ENCODE measurements at places on chromosomes 13 and 19.

- no peak for DNase-seq
Observed at GRCh38 chr13:44756276-44756810, 180.2 kb upstream of the TSC22D1 start.

GRCh38 chr19:50777830-50778303, 7.6 kb downstream of the GPR32 start:
- no peak for DNase-seq

DNA sequence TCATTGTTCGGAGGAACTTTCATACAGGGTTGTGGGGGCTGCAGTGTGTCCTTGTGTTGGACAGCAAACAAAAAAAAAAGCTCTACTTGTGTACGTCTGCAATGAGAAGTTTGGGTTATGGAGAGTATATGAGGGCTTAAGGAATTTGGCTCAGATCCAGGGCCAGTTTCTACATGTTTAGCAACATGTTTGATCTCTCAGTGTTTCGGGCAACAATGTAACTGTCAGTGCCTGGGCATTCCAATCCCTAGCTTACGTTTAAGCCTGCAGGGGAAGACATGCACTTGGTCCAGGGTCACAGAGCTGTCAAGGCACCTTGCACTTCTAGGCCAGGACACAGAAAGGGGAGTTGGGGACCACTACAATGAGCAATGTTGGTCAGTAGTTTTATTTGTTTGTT, 13.9 kb downstream of the ZNF543 start:
- no peak for DNase-seq

GRCh38 chr13:113929628-113930615, 44.0 kb downstream of the C13orf46 start:
- DNase-seq = peak; percentile 61

DNA sequence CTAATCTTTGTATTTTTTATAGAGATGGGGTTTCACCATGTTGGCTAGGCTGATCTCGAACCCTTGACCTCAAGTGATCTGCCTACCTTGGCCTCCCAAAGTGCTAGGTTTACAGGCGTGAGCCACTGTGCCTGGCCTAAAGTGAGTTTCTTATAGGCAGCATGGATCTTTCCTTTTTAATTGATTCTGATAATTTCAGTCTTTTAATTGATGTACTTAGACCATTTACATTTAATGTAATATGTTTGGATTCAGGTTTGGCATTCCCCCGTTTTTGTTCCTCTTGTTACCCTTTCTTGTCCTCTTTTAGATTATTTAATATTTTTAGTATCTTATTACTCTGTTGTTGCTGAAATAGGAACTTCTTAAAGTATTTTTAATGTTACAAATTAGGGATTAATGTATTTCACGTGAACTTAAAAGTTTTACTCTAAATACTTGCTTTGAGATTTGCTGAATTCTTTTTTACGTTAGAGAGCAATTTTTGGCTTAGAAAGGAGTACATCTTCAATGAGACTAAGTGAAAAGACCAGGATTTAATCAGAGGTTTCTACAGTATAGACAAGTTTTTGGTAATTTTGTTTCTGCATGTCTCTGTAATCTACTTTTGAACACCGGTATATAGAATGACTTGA, 50.3 kb downstream of the URI1 start:
- no peak for DNase-seq

GRCh38 chr19:32022044-32022640, 323.3 kb upstream of the ZNF507 start:
- DNase-seq = no peak

DNA sequence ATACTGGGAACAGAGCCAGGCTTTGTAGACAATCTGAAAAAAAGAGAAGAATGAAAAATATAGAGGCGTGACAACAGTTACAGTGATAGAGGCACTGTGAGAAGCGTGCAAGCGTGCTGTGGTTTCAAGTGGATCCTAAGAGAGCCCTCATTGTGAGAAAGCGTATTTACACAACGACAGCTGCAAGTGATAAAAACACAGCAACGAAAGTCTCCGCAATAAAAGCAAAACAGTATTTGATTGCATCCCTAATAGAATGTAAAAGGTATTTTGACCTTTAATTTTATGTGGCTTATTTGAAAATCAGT, 642.7 kb upstream of the ARGLU1 start:
- DNase-seq = no peak

- DNase-seq = no peak
Observed at GRCh38 chr13:37132211-37132610, 26.7 kb upstream of the CSNK1A1L start.

- DNase-seq = no peak
Observed at GRCh38 chr19:30062065-30062906, 120.2 kb downstream of the URI1 start.

GRCh38 chr13:45292176-45292575, 48.8 kb downstream of the TPT1 start:
- DNase-seq = no peak

GRCh38 chr13:107865643-107866031, 349.7 kb downstream of the LIG4 start:
- DNase-seq = no peak

DNA sequence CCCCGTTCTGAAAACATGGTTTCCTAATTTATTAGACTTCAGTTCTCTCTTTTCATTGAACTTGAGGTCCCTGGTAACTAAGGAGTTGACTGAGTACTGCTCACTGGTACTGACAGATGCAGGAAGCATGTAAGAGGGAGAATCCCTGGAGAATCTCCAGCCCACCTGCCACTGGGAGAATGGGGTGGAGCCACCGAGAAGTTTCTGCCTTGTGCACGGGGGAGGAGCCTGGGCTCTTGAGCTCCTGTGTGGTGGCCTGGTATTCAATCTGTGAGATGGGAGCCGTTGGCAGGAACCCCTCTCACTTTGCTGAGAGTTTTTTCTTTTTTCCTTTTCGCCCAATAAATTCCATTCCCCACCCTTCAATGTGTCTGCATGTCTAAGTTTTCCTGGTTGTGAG, 13.2 kb upstream of the AKAP11 start:
- peak; percentile 37 for DNase-seq

DNA sequence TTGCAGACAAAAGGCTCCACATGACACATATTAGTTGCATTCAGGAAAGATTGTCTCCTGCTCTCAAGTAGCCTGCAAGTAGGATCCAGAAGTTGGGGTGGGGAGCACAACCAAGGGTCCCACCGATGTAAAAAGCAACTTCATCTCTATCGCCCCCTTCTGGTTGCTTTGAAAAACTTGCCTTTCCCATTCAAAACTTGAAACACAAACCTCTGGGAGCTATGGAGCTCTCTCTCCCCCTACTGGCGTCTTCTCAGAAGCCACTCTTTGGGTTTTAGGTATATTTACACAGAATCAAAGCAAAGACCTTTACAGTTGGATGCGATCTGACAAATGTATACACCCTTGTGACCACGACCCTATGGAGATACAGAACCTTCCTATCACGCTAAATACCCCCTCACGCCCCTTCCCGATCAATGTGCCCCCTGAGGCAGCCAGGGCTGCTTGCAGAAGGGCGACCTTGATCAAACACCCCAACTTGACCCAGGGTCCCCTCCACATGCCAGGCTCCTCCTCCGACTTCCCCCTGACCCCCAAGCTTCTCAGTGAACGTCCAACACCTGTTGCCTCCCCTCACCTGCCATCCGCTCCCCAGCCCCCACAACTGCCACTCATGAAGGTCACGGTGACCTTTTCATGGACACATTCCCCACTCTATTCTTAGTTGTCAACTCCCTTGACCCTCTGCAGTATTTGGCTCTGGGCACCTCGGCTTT, 10.1 kb downstream of the NOSIP start:
- peak; percentile 91 for DNase-seq

- DNase-seq = no peak
Observed at GRCh38 chr19:10815007-10815536, 20.9 kb downstream of the TMED1 start.

Data from iPS-NIHi11 (cell line).